ENCODE measurements at places on chromosomes 1 and 21.

GRCh38 chr1:215360031-215360430 lies 207.1 kb upstream of the KCTD3 start:
- DNase-seq: no peak

GRCh38 chr1:45945426-45945825 lies 142.0 kb downstream of the MAST2 start:
- no peak for DNase-seq

GRCh38 chr1:87117761-87118368 lies 203.4 kb downstream of the HS2ST1 start:
- DNase-seq: no peak

GRCh38 chr1:180923887-180924286 lies 11.2 kb downstream of the KIAA1614 start:
- DNase-seq: no peak

DNA sequence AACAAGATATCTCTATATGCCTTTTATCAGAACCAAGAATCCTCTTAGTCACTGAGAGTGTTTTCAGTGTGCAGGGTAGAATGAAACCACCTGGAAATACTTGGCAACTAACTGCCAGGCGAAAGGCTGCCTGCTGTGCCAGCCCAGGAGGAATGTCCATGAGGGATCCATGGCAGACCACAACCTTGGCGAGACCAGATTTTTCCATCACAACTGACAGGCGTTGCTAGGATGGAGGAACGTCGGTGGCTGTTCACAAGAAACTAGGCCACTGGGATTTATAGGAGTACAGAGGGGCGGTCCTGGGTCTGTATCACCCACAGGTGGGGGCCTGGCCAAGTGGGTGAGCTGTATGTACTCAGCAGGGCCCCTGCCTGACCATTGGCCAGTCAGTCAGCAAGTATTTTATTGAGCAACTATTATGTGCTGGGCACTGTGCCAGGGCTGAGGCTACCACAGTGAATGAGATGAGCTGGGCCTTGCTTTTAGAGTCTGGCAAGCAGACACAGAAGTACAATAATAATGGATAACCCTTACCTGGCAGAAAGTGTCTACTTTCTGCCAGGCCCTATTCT lies 199.4 kb downstream of the FOXD2 start:
- DNase-seq: no peak

GRCh38 chr1:178411756-178412399 lies 84.9 kb downstream of the CLEC20A start:
- no peak for DNase-seq

DNA sequence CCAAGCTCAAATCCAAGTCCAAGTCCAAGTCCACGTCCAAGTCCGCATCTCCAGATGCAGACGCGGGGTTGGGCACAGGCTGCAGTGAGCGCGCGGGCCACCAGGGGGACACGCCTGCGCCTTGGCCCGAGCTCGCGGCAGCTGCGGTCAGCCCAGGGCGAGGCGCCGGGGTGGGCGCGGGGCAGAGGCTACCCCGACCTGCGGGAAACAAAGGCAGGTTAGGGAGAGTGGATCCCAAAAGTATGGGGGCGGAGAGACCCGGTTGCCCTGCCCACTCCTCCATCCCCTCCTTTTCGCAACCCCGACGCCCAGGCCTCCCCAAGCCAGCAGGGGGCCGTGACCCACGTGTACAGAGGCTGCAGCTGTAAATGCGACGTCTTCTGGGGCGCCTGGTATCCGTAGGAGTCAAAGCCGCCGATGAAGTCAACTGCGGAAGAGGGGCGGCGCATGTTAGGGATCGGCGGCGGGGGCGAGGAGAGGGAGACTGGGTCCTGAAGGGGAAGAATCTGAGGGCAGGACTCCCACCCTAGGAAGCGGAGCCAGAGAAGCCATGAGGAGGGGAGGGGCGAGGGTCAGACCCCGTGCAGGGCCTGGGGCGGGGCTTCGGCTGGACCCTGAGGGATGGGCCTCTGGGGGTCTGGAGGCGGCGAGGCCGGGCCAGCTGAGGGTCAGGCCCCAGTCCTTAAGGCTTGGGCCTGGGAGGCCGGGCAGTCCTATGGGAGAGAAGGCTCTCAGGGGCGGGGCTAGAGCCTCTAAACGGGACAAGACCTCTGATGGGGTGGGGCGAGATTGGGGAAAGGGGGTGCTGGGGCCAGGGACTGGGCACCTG lies 58.0 kb downstream of the NKAIN1 start:
- peak; percentile 69 for DNase-seq

GRCh38 chr1:35925741-35926140 lies 5.2 kb upstream of the AGO3 start:
- DNase-seq: no peak

DNA sequence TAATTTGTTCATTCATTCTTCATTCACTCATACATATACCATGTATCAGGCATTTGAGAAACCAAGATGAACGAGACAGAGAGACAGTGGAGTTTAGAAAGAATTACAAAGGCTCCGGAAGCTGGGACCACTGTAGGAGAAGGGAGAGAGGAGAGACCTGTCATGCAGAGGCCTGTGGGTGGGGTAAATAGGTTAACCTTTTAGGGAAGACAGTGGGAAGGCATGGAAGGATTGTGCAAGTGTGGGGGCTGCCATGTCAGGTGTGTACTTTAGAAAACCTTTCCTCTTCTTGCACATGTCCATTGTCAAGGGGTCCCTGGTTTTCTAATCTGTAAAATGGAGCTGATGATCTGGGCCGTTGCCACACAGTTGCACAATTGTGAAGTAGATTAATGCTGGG lies 44.2 kb upstream of the POU3F1 start:
- DNase-seq: no peak

GRCh38 chr1:10906866-10907519 lies 105.5 kb upstream of the TARDBP start:
- DNase-seq: no peak

- peak; percentile 92 for DNase-seq
These were observed 7.1 kb upstream of the ITGB2 start for GRCh38 chr21:44927587-44928461.

- DNase-seq: no peak
These were observed 167.6 kb downstream of the RHOU start for GRCh38 chr1:228902781-228903433.

DNA sequence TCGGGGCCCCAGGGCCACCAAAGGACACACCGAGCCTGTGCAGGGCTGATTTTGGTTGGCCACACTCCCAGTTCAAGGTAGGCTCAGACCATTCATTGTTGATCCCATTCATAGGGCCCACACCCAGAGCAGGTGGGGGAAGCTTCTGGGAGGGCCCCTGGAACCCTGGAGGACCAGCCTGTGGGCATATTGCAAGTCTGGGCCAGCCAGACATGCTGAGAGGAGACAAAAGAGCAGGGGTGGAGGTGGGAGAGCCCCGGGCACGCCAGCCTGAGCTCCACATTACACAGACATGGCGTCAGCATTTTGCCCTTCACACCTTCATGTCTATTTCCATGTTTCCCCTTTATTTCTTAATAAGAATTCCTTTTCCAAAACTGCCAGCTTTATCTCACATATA lies 25.7 kb downstream of the PMVK start:
- DNase-seq: no peak

DNA sequence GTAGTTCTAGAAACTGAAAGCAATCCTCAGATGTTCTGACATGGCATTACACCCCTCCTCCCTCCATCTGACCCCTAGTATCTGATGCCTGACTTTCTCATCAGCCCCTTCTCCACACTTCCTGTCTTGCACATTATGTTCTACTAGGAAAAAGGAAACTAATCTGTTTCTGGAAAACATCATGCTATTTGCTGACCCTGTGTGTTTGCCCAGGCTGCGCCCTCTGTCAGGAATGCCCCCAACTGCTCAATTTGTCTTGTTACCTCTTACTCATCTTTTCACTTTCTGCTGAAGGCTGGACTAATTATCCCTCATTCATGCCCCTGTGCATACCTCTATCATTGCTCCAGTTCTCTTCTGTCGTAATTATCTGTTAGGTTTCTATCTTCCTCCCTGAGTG lies 37.5 kb upstream of the DAB1 start:
- no peak for DNase-seq

GRCh38 chr1:39615086-39615673 lies 24.3 kb downstream of the HEYL start:
- DNase-seq: no peak

DNA sequence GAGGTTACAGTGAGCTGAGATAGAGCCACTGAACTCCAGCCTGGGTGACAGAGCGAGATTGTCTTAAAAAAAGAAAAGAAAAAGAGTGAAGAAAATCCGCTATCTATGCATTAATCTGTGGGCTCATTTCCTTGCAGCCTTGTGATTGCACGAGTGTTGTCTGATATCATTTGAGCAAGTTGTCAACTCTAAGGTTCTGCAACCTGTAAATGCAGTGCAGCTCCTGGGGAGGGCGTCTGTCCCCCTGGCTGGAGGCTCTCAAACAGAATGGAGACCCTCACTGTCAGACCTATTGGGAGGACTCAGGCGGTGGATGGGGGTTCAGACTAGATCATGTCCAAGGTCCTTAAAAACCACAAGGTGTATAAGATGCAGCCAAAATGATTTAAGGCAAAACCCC lies 6.2 kb downstream of the CORT start:
- no peak for DNase-seq

GRCh38 chr1:57675776-57676175 lies 251.9 kb upstream of the DAB1 start:
- no peak for DNase-seq

GRCh38 chr1:115218034-115218405 lies 120.0 kb downstream of the NGF start:
- no peak for DNase-seq

DNA sequence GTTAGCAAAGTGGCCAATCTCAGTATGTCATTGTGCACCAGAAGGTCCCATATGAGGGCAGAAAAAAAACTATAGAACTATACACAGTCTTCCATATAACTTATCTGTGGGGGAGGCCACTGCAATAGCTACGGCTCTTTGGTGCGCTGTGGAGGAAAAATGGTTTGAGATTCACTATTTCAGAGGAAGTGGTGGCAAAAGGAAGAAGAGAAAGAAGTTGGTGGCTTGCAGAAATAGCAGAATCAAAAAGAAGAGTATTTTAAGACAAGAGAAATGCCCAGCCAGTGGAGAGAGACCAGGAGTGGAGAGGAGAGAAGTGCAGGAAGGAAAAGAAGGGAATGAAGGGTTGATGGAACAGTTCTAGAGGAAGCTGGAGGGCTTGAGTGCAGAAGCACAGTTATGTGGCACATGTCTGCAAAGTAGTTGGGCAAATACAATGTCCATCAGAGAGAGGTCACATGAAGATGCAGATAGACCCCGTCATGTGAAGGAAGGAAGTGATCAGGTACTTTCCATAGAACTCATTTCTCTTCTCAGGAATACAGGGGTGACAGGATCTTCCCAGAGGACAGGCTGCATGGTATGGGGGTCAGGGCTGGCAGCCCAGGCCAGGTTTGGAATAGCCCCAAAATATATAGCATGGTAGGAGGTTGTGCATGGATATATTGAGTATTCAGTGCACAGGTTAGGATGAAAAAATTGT lies 64.6 kb downstream of the RUNX1 start:
- no peak for DNase-seq

DNA sequence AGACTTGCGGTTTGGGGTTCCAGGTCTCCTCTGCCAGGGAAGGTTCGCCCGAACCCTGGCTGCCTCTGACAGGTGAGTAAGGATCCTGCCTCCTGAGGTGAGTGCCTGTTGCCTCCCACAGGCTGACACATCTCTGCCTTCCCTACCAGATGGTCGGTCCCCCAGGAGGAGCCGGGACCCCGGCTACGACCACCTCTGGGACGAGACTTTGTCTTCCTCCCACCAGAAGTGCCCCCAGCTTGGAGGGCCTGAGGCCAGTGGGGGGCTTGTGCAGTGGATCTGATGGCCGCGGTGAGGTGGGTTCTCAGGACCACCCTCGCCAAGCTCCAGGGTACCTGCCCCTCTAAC lies 7.6 kb downstream of the PERM1 start:
- no peak for DNase-seq

DNA sequence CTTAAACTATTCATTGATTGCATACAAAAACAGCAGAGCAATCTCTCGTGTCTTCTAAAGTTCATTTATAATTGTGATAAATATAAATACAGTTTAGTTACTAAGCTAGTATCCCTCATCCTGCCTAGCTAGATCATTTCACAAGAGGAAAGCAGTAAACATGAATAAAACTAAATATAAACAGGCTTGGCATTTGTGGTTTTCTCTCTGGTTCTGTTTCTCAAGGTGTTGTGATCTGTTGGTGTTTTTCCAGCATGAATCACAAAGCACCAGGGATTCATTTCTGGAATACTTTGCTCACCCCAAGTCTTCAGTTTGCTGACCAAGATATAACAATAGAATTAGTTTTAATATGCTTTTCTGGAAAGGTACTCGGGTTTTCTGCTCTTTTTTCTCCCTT lies 32.7 kb upstream of the GLIS1 start:
- no peak for DNase-seq

DNA sequence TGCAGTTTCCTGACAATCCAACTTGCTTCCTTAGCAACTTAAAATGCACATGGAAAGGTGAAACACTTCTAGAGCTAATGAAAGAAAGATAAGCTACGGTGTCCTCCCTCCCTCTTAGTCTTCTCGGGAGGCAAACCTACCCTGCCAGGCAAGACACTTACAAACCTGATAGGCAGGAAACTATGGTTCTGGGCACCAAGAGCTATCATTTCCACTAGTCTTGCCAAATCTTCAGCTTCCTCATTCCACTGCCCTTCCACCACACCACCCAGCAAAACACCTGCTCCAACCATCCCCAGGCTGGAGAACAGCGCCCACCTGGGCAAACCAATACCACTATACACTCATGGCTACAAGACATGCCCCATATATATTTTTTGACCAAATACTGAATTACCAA lies 15.2 kb downstream of the NDC1 start:
- no peak for DNase-seq

- no peak for DNase-seq
These were observed 215.4 kb upstream of the PROX1 start for GRCh38 chr1:213772128-213773063.

- DNase-seq: no peak
These were observed 1.2 kb downstream of the PRMT2 start for GRCh38 chr21:46636550-46637285.

DNA sequence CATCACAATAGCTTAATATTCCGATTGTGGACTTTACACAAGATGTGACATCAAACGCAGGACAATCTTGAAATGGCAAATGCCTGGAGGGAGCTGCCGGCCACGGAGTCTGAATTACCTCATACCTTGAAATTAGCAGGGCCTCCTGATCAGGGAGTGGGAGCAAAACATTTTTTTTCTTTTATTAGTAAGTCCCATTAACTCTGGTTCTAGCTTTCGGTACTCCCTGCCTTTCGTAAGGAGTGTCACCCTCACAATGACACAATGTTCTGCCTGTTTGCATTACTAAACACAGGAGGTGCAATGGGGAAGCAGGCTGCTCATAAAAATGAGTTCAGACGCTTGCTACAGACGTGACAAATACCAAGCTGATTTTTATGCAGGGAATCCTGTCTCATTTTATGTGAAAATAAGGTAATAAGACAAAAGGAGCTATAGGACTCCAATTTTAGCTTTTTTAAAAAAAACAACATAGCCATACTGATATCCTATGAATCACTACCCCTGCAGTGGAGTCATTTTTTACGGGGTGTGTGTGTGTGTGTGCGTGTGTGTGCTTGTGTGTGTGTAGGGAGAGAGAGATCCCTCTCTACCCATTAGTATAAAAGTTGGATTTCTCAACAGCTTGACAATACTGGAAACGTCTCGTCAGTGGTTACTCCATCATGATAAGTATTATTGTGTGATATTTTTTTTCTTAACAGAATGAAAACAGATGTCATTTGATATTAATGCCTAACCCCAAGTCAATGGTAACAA lies 205.1 kb upstream of the RUNX1 start:
- no peak for DNase-seq

Data from stimulated activated naive CD8-positive, alpha-beta T cell treated with anti-CD3 and anti-CD28 coated beads, Interleukin-15, Interleukin-2, amounts not matched to agents 100 U/mL and 50 U/mL, for 24 hours (primary cell).